Activated CD8-positive, alpha-beta memory T cell treated with anti-CD3 and anti-CD28 coated beads, Interleukin-2, amount 50 U/mL, for 4 hours (primary cell): ENCODE measurements at places on chromosomes 1 and 21.

- no peak for DNase-seq
Measured at GRCh38 chr1:59261537-59261936, 35.4 kb upstream of the FGGY start.

GRCh38 chr1:168408539-168408865 lies 127.8 kb downstream of the TBX19 start:
- no peak for DNase-seq

DNA sequence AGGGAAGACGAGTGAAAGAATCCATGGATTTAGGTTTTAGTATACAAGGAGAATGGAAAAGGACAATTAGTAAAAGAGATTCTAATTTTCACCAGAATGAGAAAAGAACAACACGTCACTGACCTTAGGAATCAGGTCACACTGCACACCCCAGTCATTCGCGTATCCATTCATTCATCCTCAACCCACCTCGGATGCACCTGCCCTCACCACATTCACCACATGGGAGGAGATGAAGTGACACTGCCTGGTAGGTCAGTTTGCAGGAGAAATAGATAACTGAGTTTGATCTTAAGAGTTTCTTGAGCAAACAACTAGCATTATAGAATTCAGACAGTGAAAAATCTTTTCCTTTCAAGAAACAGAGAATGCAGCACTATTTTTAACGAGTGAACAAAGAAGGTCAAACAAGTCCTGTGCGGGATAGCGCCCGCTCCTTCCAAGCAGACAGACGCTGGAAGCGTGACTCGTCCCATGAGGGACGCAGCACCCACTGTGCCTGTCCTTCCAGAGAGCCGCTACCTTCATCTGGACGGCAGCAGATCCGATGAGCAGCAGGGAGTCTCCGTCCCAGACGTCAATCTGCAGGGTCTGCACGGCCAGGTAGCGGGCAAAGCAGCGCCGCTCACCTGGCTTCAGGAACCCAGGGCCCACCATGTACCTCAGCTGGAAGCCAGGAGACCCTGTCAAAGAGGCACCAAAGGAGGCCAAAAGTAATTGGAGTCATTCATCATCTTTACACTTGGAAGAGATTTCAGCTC lies 101.7 kb downstream of the NPHP4 start:
- DNase-seq: no peak

GRCh38 chr1:107198561-107198960 lies 57.7 kb downstream of the NTNG1 start:
- no peak for DNase-seq

DNA sequence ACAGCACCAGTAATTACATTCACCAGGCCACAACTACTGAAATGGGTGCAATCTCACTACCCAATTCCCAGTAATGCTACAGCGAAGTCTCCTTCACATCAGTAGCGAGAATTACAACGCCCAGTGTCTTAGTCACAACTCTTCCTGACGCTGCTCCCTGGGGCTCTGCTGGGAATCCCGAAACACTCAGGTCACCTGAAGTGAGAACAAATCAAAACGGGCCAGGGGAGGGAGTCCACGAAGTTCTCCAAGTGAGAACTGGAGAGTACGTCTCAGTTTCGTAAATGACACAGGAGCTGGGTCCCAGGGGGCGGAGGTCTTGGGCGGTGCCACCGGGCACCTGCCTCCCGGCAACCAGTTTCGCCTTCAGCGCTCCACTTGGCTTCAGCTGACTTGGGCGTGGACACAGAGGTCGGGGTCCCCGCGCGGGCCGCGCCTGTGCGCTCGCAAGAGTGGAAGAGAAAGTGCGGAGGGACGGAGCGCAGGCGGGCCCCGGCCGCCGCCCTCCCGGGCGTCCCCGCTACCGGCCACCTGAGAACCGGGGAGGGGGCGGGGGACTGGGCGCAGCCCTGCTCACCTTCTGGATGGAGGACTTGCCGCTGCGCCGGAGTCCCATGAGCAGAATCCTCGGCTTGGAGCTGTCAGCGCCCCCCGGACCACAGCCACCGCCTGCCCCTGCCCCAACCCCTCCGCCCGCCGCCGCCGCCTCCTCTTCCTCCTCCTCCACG lies 575 bp downstream of the RRAGC start:
- peak; percentile 43 for DNase-seq

GRCh38 chr1:105416261-105416660 lies 1640.2 kb upstream of the PRMT6 start:
- DNase-seq: no peak

- no peak for DNase-seq
Measured at GRCh38 chr1:234214129-234214910, 158.9 kb upstream of the COA6 start.

GRCh38 chr1:48691429-48692001 lies 85.2 kb downstream of the BEND5 start:
- no peak for DNase-seq

DNA sequence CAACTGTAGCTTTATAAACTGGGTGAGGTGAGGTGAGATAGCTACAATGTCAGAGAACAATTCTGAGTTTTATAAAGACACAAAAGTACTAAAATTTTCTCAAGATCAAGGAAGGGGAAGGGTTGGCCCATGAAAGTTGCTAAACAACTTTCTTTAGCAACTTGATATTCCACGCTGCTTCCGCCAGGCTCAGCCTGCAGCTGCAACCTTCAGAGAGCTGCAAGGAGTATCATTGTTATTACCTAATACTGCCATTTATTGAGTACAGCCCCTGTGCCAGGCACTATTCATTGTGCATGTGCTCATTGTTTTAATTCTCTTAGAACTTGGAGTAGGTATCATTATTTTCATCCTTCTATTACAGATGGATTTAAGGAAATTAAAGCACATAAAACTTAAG lies 34.1 kb upstream of the SUCO start:
- DNase-seq: no peak

- no peak for DNase-seq
Measured at GRCh38 chr1:212070720-212071302, 35.3 kb downstream of the DTL start.

- DNase-seq: no peak
Measured at GRCh38 chr1:173479649-173480048, 2.5 kb downstream of the PRDX6 start.

- DNase-seq: no peak
Measured at GRCh38 chr1:191889623-191890003, 268.6 kb upstream of the RGS18 start.

GRCh38 chr1:154784924-154785531 lies 85.1 kb downstream of the KCNN3 start:
- DNase-seq: peak; percentile 47

- DNase-seq: no peak
Measured at GRCh38 chr1:118896416-118896815, 91.7 kb downstream of the TBX15 start.

- DNase-seq: no peak
Measured at GRCh38 chr1:47942240-47942629, 55.0 kb downstream of the TRABD2B start.

GRCh38 chr1:11738783-11739182 lies 2.8 kb downstream of the AGTRAP start:
- no peak for DNase-seq

GRCh38 chr1:162905174-162906158 lies 44.5 kb upstream of the CCDC190 start:
- no peak for DNase-seq

DNA sequence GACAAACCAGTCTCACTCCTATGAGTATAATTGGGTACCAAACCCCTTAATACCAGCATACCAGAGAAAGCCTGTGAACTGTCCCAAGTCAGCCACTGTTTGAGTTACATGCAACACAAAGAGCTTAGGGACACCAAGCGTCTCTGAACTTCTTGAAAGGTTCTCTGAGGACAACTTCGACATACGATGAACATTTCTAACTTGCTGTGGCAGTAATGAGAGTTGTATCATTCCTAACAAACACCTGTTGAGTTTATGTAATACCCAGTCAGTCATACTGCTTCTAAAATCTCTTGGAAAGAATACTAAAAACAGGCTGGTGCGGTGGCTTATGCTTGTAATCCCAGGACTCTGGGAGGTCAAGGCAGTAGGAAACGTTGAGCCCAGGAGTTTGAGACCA lies 18.4 kb downstream of the CCT8 start:
- DNase-seq: no peak

DNA sequence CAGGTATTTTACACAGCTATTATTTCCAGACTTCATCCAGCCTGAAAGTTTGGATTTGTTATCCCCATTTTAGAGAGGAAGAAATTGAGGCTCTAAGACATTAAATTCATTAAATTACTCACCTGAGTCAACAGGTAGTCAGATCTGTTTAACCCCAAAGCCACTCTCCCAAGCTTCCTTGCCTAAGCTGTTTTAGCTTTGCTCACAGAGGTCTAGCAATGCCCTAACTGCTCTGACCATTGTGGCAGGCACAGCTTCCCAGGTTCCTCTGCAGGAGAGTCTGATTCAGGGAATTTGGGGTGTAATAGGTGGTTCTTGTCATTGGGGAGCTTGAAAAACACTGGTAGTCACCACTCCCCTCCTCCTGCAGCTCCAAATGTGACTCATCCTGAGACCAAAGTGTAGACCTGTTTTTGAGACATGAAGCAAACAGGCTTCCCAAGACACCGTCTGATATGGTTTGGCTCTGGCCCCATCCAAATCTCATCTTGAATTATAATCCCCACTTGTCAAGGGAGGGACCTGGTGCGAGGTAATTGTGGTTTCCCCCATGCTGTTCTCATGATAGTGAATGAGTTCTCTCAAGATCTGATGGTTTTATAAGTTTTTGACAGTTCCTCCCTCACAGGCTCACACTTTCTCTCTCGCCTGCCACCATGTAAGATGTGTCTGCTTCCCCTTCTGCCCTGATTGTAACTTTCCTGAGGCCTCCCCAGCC lies 142.8 kb upstream of the DNAH14 start:
- no peak for DNase-seq

DNA sequence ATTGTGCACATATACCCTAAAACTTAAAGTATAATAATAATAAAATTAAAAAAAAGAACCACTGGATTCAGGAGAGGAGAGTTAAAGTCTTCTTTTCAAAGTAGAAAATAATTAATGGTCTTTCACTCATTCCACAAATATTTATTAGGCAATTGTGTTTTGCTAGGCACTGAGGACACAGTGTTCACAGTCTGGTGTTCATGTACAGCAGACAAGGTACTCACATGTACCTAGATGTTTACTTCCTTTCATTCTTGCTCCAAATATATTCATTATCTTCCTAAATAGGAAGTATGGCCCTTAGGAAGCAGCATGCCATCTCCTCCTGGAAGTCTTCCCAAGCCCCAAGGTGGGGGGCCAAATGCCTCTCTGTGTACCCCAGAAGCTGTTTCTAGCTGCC lies 265.0 kb downstream of the NPHP4 start:
- DNase-seq: no peak

- DNase-seq: no peak
Measured at GRCh38 chr1:154846565-154847442, 23.3 kb downstream of the KCNN3 start.

DNA sequence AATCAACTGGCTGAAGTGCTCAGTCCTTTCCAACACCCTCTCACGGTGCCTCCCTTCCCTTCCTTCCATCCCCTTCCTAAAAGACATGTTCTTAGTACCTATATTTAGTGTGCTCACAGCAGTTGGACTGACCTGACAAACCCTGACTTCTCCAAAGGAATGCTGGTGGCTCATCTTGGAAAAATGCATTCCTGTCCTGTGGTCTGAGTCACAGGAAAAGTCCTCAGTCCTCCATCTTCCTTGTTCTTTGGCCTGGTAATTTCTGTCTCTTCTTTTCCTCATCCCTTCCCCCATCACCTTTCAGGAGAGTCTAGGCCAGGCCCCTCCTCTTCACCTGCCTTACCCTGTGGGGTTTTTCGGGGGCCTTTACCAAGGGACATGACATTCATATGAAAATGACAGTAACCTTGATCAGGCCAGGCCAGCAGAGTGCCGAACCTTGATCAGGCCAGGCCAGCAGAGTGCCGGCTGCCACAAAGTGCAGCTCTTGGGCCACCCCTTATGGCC lies 7.2 kb downstream of the ATP1B1 start:
- DNase-seq: no peak

DNA sequence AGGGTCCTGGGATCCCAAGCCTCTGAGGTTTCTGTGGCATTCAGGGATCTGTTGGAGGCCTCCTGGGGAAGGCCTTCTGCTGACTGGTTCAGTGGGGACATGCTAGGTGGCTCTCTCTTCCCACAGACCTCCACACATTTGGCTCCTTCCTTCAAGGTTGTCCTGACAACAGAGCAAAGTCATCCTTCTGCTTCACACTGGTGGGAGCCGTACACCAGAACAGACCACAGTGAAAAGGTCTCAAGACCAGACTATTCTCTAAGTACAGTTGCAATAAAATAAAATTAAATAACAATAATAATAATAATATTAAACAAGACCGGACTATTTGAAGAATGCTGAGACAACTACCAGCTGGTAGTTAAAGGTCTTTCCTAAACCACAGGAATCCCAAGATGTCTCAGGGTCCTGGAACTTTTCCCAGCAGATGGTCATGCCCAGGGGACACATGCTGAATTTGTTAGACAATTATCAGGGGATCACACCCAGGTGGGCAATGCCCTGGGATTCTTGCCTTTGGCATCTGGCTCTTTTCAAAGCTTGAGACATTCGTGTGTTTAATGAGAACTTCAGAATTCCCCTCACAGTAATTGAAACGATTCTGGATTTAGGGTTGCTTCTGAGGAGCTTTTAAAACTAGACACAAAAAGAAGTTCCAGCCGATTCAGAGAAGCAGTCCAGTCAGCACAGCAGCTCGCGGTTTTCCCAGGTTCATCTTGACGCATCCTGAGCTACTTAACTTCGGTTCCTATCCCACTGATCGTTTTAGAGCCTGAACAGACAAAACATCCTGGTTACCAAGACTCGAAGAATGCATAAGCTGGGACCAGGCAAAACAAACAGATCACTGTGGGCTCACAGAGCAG lies 22.9 kb downstream of the HTR1D start:
- DNase-seq: no peak

- no peak for DNase-seq
Measured at GRCh38 chr1:52955129-52955970, 28.3 kb downstream of the SCP2 start.

DNA sequence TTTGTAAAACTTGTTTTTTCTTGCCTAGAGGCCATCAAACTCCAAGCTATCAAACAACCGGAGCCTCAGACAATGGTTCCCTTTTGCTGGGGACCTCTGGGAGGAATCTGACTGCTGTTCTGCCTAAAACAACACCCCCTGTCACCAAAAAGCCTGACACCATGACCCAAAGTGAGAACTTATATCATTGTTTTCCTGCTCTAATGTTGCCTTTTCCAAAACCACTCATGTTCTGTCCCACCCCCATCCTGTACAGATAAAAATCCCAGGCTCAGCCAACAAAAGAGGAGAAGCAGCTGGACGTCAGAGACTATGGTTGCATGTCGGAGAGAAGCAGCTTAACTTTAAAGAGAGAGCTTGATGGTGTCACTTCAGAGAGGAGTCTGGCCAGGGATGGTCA lies 327.2 kb upstream of the CXADR start:
- no peak for DNase-seq

DNA sequence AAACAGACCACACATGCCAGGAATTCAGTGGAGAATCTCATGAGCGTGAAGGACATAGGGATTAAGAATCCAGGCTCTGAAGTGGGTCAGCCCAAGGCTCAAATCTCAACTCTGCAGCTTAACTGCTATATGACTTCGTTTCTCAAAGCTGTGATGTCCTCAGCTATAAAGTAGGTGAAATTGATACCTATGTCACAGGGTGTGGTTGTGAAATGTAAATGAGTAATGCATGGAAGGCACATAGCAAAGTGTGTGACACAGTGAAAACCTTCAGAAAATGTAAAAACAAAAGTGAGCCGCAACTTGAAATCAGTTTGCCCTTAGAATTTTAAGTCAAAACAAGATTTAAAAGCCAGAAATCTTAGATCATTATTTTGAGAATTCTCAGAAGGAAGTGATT lies 145.7 kb upstream of the PRMT6 start:
- DNase-seq: no peak

GRCh38 chr1:194865383-194865782 lies 1679.0 kb upstream of the B3GALT2 start:
- no peak for DNase-seq

GRCh38 chr1:155981266-155982088 lies 3.1 kb upstream of the ARHGEF2 start:
- no peak for DNase-seq
